ENCODE measurements at places on chromosomes 6 and 20.

GRCh38 chr6:120965814-120966213 lies 368.5 kb downstream of the TBC1D32 start:
- no peak for DNase-seq

DNA sequence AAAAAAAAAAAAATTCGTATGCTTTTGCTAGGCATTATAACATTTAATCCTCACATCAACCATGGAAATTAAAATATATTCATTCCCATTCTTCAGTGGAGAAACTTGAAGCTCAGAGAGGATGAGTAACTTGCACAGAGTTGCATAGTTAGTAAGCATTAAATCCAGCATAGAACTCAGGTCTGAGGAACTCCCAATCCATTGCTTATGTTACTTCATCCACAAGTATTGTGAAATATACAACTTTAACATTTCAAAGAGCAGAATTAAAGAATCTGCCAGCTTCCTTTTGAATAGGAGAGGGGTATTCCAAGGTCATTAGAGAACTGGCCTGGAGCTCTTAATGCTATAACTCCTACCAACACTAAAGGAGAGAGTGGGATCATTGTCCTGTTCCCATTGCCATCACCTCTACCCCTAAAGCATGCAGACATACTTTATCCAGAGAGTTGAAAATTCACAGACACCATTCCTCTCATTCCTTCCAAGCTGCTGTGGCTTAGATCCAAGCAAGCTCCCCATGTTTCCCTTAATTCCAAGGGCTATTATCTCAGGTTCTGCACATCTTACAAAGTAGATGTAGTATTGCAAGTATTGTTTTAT lies 91.9 kb downstream of the FLRT3 start:
- DNase-seq, result no peak

- no peak for DNase-seq
Measured at GRCh38 chr6:119171088-119171841, 92.8 kb upstream of the FAM184A start.

DNA sequence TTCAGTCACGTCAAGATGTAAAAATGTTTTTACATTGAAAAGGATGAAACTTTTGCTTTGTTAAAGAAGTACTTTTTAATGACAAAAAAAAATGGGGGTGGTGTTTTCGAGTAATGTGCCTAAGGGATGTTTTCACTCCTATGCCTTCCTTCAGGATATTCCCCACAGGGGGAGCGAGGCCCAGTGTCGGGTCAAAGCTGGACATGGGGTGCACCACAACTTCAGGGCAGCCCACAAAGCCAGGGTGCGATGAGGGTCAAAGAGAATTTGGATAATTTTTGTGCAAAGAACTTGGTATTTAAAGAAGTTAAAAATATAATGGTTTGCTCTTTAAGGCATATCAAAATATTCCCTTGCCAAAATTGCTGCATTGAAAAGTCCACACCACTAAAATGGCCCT lies 247.8 kb downstream of the KCNQ5 start:
- no peak for DNase-seq

Measured in stimulated activated CD4-positive, alpha-beta T cell treated with anti-CD3 and anti-CD28 coated beads, Interleukin-2, amount 100 ng/mL, for 48 hours (primary cell).